ENCODE measurements at places on chromosomes 2 and 18. TPM values are rescaled to one million over a fixed set of nuclear protein-coding genes. Genes with fewer than 3 reads are reported as not detected.

- DNase-seq: no peak
Observed at GRCh38 chr2:218777276-218777990, 4.5 kb upstream of the CYP27A1 start.

DNA sequence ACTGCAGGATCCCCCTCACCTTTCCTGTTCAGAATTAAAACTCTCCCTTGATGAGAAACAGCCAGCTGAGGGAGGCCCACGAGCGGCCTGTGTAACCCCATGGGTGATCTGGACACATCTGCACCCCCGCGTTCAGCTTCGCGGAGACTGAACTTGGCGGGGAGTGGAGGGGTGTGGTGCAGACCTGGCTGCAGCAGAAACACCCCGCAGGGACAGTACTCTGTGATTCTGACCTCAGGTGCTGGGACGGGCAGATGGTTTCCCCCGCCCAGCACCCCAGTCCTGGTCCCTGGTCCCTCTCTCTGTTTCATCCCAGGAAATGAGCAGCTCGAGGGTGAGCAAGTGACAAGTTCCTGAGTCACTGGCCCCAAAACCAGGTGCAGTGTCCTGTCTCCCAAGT, 41.2 kb downstream of the GBX2 start:
- DNase-seq: no peak

DSG1 gene
- total RNA-seq: not detected

TMEM198 gene
- 1.1 TPM for total RNA-seq

GRCh38 chr2:179139506-179139905, 89.6 kb upstream of the CCDC141 start:
- DNase-seq: no peak

CD28 gene
- not detected for total RNA-seq

- no peak for DNase-seq
Observed at GRCh38 chr2:32792416-32792815, 154.3 kb upstream of the LTBP1 start.

Data from osteoblast (primary cell).